NB4 (cell line): ENCODE measurements at places on chromosomes 6 and 20.

GRCh38 chr6:158714706-158715105, 64.9 kb downstream of the SYTL3 start:
- no peak for DNase-seq

GRCh38 chr20:38418509-38419204, 16.5 kb downstream of the SNHG17 start:
- no peak for DNase-seq

GRCh38 chr6:19995575-19996257, 158.5 kb downstream of the ID4 start:
- DNase-seq: no peak

DNA sequence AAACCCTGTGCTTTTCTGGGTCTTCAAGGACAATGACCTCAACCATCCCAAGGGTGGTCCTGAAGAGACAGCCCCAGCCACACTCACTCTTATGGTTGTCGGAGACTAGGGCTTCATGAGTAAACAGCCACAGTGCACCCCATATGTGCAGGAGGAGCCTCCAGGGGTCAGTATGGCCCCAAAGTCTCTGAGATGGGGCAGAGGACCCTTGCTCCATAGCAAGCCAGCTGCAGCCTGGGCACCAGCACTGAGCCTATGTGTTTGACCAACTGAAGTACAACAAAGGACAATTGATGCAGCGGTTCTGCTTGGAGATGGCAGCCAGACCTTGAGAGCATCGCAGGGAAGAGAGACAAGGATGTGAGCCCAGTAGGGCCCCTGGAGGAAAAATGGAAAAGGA, 112.2 kb downstream of the LRFN2 start:
- no peak for DNase-seq

DNA sequence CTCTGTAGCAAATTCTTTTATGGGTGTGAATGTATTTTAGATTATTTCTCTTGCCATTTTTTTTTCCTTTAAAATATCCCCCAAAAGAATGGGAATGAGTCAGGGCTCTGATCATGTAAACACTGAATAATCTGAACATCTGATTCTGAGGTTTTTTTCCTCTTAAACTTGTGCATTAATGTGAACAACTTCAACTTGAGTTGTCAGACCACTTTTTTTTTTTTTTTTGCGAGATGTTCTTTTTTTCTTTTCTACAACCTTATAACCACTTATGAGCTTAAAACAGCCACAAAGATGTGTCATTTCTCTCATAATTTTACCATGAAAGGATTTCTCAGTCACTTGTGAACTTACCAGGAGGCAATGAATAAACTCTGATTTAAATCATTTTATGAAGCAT, 85.3 kb downstream of the TBC1D7 start:
- DNase-seq: no peak

- DNase-seq: no peak
Observed at GRCh38 chr6:153484056-153484455, 353.0 kb upstream of the RGS17 start.

DNA sequence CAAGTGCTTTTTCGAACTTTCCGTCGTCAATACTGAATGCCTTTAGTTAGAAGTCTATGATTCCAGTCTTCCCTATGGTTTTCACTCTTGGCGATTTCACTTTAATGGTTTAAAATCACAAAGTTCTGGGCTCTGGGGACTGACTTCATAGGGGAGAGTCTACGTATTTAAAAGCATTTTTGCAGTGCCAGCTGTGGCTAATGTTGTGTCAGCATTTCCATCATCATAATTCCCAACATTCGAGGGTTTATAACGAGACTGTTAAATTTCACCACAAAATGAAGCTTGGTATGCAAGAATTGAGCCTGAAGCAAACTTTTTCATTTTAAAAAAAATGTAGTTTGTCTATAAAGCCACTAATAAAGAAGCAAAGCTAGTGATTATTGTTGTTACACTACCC, 242.7 kb downstream of the SOX4 start:
- DNase-seq: no peak

DNA sequence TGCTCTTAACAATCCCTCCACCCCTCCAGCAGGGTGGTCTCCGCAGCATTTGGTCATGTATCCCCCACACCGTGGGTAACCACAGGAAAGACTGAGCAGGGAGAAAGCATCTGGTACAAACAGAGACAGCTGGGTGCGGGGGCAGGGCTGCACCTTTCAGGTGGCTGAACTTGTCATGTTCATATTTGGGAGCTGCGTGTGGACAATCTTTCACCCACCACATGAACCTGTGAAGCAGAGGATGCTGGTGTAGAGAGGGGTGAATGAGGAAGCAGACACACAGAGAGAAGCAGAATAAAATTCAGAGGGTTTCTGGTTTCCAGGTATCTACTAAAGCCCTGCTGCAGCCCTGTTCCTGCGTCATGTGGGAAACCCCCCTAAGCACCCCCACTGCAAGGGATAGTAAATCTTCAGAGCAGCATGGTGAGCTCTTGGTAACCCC, 8.9 kb downstream of the GFOD1 start:
- DNase-seq: no peak
